ENCODE measurements at places on chromosomes 11 and 22.

GRCh38 chr11:128179039-128179438 is 408.3 kb downstream of the ETS1 start:
- DNase-seq: no peak

GRCh38 chr11:80838153-80838552 is 1397.3 kb upstream of the TENM4 start:
- no peak for DNase-seq

GRCh38 chr11:94511932-94512781 is at the start of gene C11orf97:
Gene C11orf97, plus strand, starts transcription at chr11:94512461. Its CDS starts 68 bp downstream, at chr11:94512529.
- DNase-seq: no peak

DNA sequence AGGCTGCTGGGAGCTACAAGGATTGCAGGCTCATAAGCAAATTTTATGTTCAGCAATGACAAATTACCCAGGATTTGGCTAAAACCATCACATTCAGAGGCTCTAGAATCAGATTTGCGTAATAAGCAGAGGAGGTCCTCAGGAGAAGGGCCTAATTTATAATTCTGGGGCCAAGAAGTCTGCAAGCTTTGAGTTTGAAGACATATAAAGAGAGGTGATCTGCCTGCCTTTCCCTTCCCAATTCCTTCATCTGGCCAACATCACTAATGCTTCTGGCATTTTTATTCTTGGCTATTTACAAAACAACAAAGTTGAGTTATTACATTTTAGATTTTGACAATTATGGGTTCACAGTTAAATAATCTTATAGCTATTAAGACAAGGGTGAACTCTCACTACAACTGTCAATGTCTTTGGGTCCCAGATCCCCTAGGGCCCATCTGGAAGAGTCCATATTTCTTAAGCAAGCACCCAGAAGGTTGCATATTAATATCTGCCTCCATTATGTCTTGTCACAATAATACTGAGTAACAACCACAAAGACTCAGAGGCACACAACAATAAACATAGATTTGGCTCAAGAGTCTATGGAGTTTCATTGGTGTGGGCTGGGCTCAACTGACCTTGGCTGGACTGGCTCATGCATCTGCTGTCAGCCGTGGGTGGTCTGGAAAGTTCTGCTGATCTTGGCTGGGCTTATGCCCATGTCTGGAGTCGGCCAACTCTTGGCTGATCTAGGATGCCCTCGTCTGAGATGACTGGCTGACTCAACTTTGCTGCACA is 67.2 kb upstream of the CD82 start:
- no peak for DNase-seq

DNA sequence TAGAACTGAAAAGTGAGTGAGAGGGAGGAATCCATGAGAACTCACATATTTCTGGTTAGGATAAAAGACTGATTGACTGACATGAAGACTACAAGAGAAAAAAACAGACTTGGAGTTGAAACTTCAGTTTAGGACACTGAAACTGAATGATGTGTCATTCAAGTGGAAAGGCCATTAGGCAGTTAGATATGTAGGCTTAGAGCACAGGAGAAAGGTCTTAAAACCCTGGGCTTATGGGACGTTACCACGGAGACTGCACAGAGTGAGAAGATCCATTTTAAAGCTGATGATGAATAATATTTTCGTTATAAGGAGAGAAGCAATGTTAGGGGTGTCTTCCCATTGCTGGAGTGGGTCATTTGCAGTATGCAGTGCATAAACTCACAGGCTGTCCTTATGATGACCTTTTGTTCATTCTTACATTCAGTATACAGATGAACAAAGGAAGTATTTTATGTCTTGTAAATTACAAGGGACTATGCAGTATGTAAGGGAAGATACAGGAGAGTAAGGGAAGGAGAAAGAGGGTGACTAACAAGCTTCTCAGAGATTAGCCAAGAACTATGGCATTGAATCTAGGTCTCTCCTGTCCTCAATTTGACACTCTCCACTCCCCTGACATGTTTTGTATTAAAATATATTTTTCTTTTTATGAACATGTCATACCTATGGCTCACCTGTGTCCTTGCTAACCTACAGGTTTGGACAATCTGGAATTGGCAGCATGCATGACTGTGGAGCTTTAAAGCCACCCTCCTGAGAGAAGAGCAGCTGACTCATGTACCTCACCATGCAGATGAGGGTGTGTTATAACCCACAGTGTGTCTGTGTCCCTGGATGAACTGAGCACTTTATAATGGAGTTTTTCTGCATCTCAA is 63.7 kb downstream of the MAML2 start:
- no peak for DNase-seq

GRCh38 chr11:27618281-27618915 is 81.9 kb downstream of the BDNF start:
- no peak for DNase-seq
